ENCODE measurements at places on chromosomes 13 and 19.

- no peak for DNase-seq
Measured at GRCh38 chr13:113964251-113964995, 9.5 kb downstream of the C13orf46 start.

GRCh38 chr19:55322204-55322885, 2.8 kb downstream of the TMEM150B start:
- no peak for DNase-seq

DNA sequence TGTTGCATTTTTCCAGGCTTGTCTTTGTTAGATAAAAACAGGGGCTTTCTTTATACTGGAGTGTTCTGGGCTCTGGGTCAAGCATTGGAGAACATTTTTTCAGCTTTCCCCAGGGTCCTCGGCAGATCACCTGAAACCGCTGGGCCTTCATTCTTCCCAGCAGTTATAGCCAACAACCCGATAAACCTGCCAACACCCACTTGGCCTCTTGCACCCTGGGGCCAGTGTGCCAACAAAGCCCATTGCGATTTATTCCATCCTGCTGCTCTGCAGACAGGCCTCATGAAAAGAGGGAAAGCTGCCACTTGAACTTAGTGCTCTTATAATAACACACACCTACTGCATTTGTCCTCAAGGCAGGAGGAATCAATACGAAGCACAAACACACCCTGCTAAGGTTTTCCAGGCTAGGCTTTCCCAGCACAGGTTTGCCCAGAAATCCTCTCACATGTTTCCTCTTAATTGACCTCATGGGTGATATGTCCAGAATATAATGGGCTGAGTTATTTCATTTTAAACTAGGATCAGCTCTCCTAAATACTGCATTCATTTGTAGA, 669.3 kb downstream of the LIG4 start:
- no peak for DNase-seq

DNA sequence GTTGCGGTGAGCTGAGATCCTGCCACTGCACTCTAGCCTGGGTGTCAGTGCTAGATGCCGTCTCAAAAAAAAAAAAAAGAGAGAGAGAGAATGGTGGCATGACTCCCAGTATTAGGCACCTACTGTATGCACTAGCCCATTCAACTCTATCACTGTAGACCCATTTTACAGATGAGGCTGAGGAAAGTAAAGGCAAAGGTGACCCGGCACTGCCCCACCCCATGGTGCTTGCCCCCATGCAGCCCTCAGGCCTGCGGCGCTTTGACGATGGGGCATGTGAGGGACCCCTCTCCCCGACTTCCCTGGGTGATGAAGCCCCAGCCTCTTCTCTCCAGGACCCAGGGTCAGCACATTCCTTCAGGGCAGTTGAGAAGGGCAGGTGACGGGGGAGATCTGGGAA, 7.3 kb downstream of the NPAS1 start:
- no peak for DNase-seq

DNA sequence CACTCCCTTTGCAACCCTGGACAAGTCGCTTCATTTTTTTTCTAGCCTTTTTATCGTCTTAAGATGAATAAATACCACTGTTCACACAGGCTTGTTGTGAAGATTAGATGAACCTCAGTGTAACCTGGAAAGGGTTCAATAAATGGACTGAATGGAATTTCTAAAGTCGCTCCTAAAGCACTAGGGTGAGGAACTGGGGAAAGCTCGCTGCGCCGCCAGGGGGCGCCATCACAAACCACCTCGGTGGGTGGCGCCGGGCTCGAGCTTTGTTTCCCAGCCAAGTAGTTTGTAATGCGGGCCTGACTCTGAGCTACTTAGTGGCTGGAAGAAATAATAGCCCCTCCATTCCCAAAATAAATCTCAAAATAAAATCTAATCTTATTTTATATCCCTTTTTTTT, 2.2 kb upstream of the CEACAM6 start:
- DNase-seq = peak; percentile 87

GRCh38 chr19:41691268-41691970, 3.3 kb upstream of the CEACAM7 start:
- DNase-seq = peak; percentile 51

- DNase-seq = no peak
Measured at GRCh38 chr19:11168568-11168967, 13.0 kb upstream of the SPC24 start.

- DNase-seq = no peak
Measured at GRCh38 chr13:44932850-44933251, 56.4 kb downstream of the NUFIP1 start.

GRCh38 chr13:80307401-80307987, 33.4 kb downstream of the SPRY2 start:
- DNase-seq = no peak

GRCh38 chr13:113726961-113727411, 32.0 kb upstream of the TMEM255B start:
- DNase-seq = no peak

DNA sequence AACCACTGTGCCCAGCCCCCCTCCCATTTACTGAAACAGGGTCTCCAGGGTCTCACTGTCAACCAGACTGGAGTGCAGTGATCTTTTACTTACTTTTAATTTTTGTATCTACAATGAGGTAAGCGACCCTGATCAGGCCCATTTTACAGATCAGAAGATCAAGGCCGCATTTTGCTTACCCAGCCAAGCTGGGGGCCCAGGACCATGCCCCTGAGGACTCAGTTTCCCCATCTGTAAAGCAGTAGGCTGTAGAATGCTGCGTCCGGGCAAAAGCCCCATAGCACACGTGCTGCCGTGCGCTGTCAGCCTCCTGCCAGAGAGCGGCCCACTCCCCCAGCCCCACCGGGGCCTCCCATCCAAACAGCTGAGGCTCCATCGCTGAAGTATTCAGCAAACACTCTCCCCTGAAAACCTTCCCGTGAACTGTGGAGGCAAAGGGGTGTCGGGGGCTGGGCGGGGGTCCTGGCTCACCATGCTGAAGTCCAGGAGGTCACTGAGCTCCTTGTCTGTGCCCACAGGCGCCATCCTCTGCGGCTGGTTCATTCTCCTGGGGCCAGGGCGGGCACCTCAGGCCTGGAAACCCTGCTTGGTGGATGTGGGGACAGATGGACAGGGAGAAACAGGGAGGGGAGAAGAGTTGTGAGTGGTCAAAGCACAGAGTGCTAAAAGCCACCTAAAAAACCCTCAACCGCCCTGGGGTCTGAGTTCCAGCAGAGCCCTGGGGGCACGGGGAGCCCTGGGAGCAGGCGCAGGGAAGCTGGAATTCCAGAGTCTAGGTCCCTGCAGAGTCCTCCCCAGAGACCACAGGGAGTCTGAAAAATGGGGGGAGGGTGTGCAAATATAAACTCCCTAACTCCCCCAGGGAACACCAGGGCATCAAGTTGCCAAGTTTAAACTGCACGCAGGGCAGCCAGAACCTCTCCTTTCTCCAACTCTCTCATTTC, 2.4 kb downstream of the TCF3 start:
- DNase-seq = no peak

All from Karpas-422 (cell line).